ENCODE measurements at places on chromosomes 5 and 9.

DNA sequence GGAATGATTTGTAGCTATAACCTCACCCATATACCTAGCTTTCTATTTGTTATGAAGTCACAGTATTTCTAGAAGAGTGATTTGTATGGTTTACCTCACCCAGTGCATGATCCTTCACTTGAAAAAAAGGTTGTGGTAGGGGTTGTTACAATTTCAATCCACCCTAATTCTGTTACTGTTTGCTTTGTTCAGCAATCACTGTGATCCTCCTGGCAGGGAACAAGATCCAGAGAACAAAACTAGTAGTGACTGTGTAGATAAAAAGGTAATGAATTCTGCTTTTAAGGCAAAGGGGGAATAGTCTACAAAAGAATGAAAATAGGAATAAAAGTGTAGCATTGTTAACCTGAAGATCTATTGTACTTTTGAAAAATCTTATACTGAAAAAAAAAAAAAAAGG lies 191.3 kb upstream of the SH3GL2 start:
- no peak for DNase-seq

DNA sequence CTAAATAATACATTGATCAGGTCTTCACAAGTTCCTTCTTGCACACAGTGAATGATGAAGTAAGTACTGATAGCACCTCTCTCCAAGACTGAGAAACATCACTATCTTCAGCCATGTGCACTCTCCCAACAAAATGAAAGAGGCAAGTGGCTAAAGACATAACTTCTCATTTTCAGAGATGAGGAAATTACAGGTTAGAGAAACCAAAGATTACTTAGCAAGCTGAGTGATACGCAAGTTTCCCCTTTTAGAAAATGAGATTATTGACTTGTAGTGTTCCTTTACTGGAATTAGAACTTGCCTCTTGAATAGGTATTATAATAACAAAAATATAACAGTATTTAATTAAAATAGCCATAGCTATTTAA lies 21.6 kb downstream of the CEMIP2 start:
- no peak for DNase-seq

DNA sequence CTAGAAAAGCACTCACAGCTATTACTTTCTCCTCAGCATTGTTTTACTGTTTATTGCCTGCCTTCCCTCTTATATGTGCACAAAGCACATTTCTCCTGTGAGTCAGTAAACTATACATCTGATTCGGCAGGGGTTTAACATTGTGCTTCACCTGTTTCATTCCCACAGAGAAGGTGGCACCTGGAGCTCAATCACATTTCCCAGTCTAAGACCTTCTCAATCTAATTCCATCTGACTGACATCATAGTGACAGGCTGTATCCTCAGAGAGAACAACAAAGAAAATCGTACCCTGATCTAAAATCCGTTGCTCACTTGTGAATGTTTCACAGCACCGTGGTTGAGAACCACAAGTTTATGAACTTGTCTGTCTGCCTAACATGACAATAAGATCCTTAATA lies 92.4 kb upstream of the CAST start:
- DNase-seq: no peak

- no peak for DNase-seq
These were observed 54.2 kb downstream of the LMNB1 start for GRCh38 chr5:126831156-126831555.

GRCh38 chr5:38285226-38285625 lies 26.9 kb downstream of the EGFLAM start:
- no peak for DNase-seq

- no peak for DNase-seq
These were observed 66.8 kb upstream of the NEURL1B start for GRCh38 chr5:172573986-172574870.

GRCh38 chr9:109383356-109383755 lies 62.5 kb upstream of the EPB41L4B start:
- DNase-seq: no peak

GRCh38 chr5:26329562-26330189 lies 708.7 kb downstream of the CDH9 start:
- peak; percentile 6 for DNase-seq

GRCh38 chr5:88718736-88719135 lies 164.2 kb downstream of the MEF2C start:
- no peak for DNase-seq

DNA sequence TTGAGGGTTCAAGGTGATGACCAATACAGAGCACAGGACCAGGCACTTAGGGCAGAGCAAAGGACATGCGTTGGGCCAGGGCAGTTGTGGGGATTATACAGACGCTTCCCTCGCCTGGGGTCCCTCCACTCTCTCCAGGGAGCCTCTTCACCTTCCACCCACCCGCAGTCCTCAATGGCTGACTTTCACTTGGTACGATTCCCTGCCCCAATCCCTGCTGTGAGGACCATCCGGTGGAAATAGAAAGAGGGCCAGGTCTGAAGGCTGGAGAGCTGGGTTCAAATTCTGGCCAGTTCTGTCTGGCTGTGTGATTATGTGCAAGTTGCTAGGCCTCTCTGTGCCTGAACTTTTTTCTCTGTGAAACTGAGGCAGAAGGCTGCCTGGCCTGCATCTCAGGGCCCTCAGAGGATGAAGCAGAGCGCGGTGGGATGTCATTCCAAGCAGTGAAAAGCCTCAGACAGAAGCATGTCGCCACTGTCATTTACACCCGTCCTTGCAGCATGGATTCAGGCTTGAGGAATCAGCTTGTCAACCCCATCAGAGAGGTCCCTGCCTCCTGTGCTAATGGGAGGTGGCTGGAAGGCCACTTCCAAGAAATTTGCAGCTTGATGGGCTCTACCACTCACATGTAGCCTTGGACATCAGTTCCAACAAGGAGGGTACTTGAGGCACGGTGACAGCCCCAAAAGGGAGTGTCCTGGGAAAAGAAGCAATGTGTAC lies 206.6 kb upstream of the IER5L start:
- no peak for DNase-seq

DNA sequence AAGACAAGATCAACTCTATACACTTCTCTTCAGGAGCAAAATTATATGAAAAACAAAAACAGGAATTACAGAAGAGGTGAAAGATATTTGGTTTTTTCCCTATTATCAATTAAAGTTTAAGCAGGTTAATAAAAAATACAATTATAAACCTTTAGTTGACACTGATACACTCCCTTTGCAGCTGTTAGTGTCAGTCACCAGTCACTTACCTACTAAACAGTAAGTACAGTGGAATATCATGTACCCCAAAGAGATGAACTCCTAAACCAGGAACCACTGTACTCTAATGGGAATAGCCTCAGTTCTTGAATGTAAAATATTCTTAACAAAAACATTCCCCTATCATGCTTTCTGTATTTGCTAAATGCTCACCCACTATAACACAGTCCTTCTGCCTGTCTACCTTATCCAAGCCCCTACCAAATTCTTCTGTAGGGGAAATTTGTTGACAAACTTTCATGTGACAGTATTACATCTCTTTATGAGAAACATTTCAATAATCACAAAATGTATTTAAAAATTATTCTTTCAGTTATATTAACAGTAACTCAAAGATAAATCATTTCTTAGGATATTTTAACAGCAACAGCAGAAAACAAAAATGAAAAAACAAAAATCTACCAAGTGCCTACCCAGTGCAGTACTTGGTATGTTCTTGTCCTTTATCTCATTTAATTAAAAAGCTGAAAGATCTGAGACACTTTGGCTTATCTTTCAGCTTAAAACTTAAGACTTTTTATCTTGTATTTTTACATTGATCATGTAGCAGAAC lies 212.8 kb downstream of the MLLT3 start:
- no peak for DNase-seq

Measured in cardiac fibroblast (primary cell).